Forelimb muscle (tissue), 1 donor: ENCODE measurements at places on chromosomes 5 and 9. TPM values are rescaled to one million over a fixed set of nuclear protein-coding genes. Genes with fewer than 3 reads are reported as not detected.

DNA sequence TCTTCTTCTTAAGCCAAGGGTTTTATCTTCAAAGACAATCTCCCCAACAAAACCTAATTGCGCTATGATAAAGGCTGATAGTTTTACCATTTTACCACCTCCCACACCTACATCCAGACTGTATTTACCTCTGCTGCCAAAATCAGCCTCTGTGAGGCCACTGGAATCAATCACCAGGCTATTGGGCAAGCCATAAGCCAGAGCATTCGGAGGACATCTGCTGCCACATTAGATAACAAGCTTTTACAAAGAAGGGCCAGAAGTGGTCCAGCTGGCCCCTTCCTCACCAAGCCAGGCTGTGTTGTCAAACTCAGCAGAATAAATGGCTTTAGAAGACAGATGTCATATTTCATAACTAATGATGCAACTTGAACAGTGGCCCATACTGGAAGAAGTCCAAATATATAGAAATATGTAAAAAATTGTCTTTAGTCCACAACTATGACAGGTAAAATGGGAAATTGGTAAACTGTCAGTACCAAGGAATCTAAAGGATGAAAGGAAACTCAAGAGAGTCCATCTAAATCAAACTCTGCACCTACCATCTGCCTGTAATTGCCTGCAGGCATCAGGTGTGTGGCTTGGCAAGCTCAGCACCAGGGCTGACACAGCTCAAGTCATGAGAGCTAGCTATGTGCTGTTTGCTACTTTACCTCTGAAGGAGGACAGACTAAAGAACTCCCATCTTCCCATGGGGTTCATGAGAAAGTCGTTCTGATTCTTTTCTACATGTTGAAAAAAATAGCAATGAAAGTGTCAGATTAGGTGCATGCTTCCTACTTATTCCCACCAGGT lies 16.1 kb downstream of the SLC45A2 start:
- no peak for DNase-seq

DNA sequence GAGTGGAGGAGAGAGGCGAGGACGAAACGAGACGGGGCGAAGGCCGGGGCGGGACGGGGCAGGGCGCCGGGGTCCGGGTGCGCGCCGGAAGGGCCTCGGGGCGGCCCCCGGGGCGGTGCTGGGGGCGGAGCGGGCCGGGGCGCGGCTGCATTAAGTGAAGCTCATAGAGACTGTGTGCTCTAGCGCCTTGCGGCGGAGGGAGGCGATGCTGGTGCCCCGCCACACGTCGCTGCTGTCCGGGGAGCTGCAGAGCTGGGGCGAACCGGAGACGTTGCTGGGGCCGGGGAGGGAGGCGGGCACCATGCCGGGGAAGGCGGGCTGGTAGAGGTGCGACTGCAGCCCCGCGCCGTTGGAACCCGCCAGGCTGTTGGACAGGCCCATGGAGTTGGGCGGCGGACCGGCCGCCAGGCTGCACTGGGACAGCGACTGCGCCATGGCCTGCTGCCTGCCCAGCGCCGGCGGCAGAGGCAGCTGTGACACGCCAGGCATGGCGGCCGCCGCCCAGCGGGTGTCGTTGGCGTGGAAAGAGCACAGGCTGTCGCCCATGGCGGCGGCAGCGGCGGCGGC lies 8.3 kb downstream of the OTP start:
- no peak for DNase-seq

GRCh38 chr5:34045996-34046395 lies 3.0 kb upstream of the C1QTNF3 start:
- DNase-seq = no peak

- no peak for DNase-seq
Observed at GRCh38 chr5:135425641-135426040, 21.5 kb downstream of the DCANP1 start.

DNA sequence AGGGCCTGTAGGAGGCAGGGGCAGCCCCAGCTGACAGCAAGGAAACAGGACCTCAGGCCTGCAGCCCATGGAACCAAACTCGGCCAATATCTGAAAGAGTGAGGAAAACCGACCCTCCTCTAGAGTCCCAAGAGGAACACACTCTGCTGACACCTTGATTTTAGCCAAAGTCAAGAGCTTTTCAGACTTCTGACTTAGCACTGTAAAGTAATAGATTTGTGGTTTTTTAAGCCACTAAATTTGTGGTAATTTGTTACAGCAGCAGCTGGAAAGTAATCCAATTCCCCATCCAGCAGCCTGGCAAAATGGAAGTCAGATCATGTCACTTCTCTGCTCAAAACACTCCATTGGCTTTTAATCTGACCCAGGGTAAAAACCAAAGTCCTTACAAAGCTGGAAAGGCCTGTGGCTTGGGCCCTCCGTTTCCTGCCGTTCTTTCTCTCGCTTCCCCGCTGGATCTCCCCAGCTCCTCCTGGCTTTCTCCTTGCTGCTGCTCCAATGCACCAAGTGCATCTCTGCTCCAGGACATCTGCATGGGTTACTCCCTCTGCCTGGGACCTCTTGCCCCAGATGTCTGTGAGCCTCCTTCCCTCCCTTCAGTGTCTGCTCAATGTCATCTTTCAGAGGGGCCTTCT lies 79.0 kb downstream of the C5orf15 start:
- no peak for DNase-seq

DNA sequence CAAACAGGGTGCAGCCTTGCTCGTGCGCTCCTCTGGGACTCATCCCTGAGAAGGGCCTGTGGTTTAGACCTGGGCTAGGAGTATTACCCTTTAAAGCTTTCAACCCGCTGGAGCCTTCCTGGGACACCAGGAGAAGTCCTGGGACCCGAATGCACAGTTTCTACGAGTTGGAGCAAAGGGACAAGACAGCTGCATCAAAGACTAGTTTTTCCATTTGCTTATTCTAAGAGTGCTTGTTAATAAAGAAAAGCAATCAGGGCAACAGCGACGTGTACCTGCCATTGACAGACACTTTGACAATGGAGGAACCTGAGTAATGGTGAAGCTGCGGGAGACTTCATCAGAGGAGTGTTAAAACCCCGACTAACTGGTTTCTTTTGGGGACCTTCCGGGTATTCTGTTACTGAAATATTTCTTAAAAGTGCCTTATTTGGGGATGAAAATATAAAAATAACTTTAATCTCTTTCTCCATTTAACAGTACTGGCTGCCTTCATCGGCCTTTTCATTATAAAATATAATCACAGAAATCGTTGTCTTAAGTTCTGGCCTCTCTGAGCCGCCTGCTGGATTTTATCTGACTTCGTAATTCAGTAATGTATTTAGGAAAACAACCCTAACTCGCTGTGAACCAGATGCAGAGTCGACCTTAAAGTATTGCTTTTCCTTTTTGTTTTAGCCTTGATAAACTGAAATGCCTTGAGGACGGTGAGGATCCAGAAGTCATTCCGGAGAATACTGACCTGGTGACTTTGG lies 732 bp downstream of the SNAPC3 start:
- DNase-seq = no peak

- no peak for DNase-seq
Observed at GRCh38 chr9:90142580-90142979, 500.0 kb downstream of the DIRAS2 start.

DNA sequence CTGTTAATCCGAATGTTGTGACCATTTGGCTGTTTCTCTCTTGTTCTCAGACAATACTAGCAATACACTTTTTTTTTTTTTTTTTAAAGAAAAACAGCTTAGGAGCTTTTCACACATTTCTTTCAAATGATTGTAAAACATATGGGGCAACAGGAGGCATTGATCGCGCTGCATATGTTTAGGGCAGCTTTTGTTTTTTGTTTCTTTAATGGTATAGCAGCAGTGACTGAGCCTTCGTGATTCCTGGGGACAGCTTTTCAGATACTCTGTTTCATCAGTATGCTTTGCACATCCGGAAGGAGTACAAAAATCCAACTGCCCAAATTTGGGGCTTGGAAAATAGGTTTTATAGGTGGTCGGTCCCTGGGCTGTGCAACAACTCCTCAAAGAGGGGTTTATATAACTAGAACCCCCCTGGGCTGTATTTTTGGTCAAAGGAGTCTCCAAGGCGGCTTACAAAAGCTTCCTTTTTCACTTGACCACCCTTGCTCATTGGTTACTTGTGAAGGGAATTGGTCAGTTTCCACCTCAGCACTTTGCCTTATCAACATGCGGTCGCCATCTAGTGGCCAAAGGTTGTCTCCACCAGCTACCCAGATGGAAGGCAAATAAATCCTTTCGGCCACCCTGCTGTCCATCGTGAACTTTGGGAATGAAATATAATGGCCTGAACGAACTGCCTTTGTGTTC lies 91.8 kb downstream of the PDE6A start:
- DNase-seq = peak; percentile 46

DNA sequence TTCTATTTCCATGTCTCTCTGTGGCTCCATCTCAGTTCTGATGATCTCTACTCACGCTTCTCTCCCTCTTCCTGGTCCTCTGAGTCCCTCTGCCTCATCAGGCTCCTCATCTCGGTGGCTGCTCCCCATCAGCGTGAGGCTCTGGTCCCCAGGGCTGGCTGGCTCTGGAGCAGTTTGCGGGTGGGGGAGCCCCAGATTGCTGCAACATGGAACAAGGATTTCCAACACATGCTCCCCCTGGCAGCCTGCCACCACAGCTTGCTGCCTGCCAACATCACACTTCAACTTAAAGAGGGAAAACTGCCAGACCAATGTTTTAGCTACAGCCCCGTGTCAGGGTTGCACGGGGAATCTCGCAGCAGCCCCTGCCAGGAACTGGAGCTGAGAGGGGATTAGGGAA lies 77.2 kb upstream of the NEK6 start:
- no peak for DNase-seq

GRCh38 chr5:170923910-170924620 lies 62.2 kb downstream of the RANBP17 start:
- DNase-seq = no peak

DNA sequence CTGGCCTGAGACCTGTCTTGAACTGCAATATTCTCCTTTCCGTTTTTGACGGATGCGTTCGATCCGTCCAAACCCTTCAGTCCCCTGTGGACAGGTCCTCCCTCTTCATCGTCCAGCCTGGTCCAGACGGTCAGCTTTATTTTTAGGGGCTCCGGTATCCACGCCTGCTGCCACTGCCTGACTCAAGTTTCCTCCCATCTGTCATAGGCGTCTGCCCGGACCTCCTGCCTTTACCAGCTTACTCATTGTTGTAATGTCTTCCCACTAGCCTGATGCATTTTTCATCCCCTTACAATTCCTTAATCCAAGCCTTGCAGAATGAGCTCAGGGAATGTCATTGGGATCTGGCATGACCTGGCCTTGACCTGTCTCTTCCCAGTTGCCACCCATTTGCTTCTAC lies 145.8 kb downstream of the TENT4A start:
- no peak for DNase-seq

DNA sequence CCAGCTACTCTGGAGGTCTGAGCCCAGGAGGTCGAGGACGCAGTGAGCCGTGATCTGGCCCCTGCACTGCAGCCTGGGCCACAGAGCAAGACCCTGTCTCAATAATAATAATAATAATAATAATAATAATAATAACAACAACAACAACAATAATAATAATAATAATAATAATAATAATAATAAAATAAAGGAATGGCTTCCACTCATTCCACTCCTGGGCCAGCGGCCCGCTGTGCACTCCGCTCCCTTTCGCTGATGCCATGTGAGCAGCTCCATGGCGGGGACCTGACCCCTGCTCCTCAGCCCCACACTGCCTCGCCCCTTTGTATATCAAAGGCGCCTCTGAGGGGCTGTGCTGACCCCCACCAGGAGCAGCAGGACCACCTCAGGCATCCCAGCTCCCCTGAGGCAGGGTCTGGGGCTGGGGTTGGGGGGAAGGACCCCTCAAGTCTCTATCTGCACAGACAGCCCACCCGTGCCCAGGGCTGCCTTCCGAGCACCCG lies 20.0 kb downstream of the GBGT1 start:
- no peak for DNase-seq

The MRPL22 gene
- 32.3 TPM for polyA plus RNA-seq

The CCL28 gene
- 0.14 TPM for polyA plus RNA-seq

The THBS4 gene
- 198 TPM for polyA plus RNA-seq

The PRRX2 gene
- 4.5 TPM for polyA plus RNA-seq

The C5orf63 gene
- 6.4 TPM for polyA plus RNA-seq
